Pulmonary artery endothelial cell (primary cell): ENCODE measurements at places on chromosomes 4 and X.

DNA sequence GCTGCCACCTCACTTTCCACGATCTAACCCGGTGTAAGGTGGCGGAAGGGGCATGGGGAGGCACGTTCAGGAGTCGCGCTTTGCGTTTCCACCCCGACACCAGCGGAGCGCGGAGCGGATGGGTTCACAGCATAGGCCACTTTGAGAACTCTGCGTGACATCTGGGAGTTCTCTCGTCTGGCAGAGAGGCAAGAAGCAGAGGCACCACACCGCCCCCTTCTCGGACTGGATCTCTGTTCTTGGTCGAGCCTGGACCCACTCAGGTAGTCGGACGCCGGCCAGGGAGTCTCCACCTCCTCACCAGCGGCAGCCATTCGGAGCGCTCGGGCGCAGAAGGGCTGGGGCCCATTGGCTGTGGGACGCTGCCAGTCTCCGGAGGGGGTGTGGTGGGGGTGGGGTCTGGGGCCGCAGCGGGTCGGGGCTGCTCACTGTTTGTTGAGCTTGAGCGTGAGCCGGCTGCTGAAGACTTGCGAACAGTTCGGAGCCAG is at the start of gene DACH2:
Gene DACH2 (plus strand): TSS at position 428 of the 488 bp plus-strand sequence.
- DNase-seq, result no peak

DNA sequence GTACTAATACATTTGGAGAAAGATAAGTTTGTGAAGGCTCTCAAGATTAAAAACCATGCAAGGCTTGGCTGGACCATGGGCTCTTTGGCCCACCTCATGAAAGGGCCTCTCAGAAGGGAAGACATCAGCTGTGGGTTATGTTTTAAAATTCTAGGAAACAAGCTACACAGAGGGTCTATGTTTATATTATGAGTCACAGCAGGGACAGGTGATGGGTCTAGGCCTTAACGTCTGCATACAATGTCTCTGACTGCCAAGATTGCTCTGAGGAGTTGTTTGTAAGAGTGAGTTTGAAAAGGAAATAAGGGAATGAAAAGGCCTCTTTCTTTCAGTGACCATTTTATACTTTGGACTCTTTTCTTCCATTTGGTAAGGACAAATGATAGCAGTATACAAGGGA is 77.0 kb upstream of the ARMCX2 start:
- no peak for DNase-seq

DNA sequence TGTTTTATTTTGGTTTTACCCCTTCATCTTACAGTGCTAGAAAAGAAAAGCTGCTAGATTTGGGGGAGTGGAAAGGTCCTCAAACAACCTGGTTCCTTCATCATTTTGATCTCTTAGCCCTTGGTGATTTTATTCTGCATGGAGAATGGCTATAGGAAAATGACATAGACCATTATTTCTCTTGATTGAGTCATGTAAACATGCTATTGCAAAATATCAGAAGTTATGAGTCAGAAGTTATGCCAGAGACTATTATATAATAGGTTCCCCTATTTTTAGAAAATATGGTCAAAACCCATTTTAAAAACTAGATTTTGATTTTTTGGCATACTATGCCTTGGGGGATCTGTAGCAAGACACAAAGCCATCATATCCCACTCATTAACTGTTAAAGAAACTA is 83.7 kb upstream of the FAM9C start:
- DNase-seq, result no peak

GRCh38 chr4:147560625-147561024 is 56.6 kb upstream of the TMEM184C start:
- DNase-seq, result no peak

DNA sequence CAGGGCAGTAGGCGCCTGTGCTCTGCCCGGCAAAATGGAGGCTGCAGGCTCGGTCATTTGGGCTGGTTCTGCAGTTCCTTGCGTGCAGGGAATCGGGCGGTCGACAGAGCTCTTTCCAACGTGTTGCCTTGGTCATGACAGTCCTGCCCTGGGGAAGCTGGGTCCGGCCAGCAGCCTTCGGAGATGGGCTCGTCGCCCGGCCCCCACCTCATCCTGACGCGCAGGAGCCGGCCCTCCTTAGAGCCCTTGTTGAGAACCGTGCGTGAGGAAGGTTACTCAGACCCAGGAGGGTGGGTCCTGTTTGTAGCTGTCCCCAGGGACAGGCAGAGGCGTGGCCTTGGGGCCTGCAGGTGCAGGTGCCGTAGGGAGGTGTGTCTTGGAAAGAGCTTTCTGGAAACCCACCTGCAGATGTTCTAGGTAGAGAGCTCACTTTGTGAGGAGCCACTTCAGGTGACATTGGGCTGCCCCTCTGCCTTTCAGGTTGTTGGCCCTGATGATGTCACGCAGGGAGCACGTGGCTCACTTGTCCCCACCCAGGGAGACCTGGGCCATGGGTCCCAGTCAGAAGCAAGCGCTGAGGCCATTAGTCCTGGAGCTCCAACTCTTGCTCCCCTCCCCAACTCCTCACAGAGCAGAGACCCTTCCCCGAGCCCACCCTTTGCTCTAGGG is 15.2 kb upstream of the HGFAC start:
- DNase-seq, result no peak

DNA sequence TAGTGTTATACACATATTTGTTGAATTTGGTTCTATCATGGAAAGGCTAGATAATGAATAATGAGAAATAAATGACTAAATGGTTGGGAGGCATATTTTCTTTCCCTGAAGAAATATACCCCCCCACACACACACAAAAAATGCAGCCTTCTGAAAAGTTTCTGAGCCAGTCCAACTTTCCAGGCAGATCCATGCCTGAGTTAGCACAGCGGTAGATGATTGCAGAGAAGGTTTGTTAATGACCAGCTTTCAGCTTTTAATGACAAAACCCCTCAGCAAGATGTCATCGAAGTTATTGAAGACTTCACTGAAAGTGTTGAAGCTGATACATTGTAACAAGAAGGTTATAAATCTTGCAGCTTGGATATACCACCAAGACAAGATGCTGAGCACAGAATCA is 61.4 kb downstream of the GBA3 start:
- no peak for DNase-seq

- DNase-seq, result no peak
Observed at GRCh38 chr4:42104521-42104920, 47.9 kb downstream of the BEND4 start.

DNA sequence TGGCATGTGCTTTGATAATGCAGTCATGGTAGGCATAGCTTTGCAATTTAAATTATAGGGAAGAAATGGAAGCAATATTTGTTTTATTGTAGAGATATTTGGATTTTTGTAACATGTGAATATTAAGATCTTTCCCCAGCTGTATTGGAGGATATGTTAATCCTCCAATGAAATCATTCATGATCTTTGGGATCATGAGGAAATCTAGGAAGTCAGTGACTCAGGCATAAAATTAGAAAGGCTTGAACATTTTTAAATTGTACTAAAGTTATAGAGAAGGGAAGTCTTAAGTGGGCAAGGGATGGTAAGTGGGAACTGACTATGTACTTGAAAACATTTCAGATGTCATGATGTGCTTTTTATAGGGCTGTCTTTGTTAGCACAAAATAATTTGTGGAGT is 46.8 kb downstream of the FIP1L1 start:
- no peak for DNase-seq

- no peak for DNase-seq
Observed at GRCh38 chr4:110170861-110171260, 27.6 kb downstream of the ELOVL6 start.

DNA sequence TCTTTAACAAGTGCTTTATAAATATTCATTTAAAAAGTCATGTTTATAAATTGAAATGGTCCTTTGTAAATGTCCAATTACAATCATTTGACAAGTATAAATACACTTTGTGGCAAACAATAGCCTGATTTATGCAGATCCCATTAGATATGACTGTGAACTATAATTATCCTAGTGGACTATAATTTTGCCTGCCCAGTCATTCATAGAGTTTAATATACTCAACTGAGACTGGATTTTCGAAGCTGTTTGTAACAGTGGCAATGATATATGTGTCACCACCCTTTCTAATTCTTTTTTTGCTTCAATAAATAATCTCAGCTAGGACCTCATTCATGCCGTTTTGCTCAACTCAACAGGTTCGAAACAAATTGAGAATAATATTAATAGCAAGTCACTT is 732.0 kb downstream of the PCDH18 start:
- DNase-seq, result no peak

DNA sequence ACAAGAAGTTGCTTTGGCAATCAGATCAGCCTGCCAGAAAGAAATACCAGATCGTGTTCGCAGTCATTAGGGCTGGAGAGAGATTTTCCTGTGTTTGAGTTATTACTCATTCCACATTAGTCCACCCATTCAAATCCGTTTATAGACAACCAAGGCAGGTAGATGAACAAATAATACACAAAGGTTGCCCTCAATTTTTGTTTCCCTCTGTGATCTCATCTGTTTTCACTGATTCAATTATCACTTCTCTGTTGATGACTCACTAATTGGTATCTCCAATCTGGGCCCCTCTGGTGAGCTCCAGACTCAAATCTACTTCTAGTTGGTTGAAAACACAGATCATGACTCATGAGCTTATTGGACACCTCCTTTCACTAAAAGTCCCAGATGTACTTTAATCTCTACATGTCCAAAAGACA is 54.5 kb downstream of the CHM start:
- no peak for DNase-seq

- no peak for DNase-seq
Observed at GRCh38 chr4:3294401-3295241, 1.8 kb downstream of the RGS12 start.

GRCh38 chr4:41878170-41878969 is 56.9 kb upstream of the TMEM33 start:
- no peak for DNase-seq

DNA sequence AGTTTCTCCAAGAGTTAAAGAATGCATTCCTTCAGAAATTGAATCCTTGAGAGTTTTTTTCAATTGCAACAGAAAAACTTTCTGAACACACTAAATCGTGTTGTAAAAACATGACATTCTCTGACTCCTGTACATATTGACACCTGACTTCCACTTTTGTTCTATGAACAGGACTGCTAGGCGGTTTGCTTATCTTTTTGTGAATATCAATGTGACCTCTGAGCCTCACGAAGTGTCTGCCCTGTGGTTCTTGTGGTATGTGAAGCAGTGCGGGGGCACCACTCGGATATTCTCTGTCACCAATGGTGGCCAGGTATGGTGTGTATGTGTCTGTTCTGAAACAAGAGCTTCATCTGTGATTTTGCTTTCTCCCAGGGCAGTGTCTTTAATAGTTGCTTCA is 71.9 kb downstream of the MAOA start:
- no peak for DNase-seq

GRCh38 chr4:75922588-75922987 is 18.2 kb downstream of the NAAA start:
- DNase-seq, result no peak

GRCh38 chr4:184174571-184175488 is 42.8 kb downstream of the ENPP6 start:
- no peak for DNase-seq

GRCh38 chrX:34300871-34301270 is 168.8 kb upstream of the FAM47A start:
- peak; percentile 15 for DNase-seq

GRCh38 chr4:24881508-24882196 is 31.2 kb downstream of the CCDC149 start:
- no peak for DNase-seq

DNA sequence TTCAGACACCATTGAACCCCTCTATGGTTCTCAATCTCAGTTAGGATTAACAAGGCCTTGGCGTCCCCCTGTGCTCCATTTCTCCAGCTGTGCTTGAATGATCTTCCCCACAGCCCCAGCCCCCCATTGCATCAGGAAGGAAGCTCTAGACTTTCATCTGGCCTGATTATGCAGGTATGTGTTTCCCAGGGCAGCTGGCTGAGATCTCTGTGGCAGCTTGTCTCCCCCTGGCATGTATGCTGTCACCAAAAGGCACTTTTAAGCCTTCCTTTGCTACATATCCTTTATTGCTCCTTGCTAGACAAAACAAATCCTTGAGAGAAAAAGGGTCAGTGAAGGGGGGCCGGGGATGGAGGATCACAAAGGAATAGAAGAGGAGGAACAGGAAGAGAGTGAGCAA is 1056.0 kb upstream of the SLIT2 start:
- DNase-seq, result no peak

GRCh38 chrX:252957-253291 is 28.3 kb upstream of the PLCXD1 start:
- no peak for DNase-seq

DNA sequence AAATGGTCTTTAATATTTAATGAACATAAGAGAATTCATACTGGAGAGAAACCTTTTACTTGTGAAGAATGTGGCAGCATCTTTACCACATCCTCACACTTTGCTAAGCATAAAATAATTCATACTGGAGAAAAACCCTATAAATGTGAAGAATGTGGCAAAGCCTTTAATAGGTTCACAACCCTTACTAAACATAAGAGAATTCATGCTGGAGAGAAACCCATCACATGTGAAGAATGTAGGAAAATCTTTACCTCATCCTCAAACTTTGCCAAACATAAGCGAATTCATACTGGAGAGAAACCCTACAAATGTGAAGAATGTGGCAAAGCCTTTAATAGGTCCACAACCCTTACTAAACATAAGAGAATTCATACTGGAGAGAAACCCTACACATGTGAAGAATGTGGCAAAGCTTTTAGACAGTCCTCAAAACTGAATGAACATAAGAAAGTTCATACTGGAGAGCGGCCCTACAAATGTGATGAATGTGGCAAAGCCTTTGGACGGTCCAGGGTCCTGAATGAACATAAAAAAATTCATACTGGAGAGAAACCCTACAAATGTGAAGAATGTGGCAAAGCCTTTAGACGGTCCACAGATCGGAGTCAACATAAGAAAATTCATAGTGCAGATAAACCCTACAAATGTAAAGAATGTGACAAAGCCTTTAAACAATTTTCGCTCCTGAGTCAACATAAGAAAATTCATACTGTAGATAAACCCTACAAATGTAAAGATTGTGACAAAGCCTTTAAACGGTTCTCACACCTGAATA is 35.6 kb downstream of the ZNF141 start:
- no peak for DNase-seq

DNA sequence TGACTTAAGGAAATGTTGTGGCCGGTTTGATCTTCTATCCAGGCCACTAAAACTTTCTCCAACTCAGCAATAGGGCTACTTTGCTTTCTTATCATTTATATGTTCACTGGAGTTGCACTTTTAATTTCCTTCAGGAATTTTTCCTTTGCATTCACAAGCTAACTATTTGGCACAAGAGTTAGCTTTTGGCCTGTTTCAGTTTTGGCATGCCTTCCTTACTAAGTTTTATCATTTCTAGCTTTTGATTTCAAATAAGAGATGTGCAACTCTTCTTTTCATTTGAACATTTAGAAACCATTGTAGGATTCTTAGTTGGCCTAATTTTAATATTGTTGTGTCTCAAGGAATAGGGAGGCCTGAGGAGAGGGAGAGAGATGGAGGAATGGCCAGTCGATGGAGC is 79.8 kb upstream of the TLL1 start:
- DNase-seq, result no peak

GRCh38 chrX:17826609-17827496 is 34.2 kb downstream of the RAI2 start:
- no peak for DNase-seq

- no peak for DNase-seq
Observed at GRCh38 chr4:124279741-124280140, 432.8 kb downstream of the ANKRD50 start.

- DNase-seq, result no peak
Observed at GRCh38 chr4:101801958-101802357, 11.4 kb downstream of the BANK1 start.

GRCh38 chr4:48985976-48986653 is at the start of gene CWH43:
Gene CWH43 (plus strand): TSS chr4:48986275. CDS start chr4:48986430, 155 bp downstream.
- no peak for DNase-seq

GRCh38 chr4:125357675-125358074 is 42.9 kb downstream of the FAT4 start:
- no peak for DNase-seq

- DNase-seq, result no peak
Observed at GRCh38 chr4:47373174-47373573, 90.3 kb downstream of the COMMD8 start.
